Osteoblast (primary cell): ENCODE measurements at places on chromosomes 12 and 14.

DNA sequence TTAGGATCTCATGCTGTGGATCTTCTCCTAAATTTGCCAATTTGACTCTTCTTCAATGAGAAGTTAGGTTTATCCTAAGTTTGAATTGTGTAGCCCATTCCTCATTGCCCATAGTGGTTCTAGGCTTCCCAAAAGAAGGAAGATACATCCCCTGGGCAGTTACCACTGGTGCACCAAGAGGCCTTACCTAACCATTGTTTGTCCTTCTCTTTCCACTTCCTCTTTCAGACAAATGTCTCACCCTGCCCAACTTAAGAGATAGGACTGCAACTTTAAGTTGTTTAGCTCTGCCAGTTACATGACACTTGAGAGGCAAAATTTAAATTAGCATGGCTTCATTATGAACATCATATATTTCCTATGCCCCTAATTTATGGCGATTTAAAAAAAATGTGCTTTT lies 9.4 kb upstream of the KCNH3 start:
- H3K36me3 ChIP-seq, result peaks cover 25% of the 10 kb centered on the region
- H3K4me3 ChIP-seq, result no peak overlapping the region
- DNase-seq, result no peak
- H3K27ac ChIP-seq, result no peak overlapping the region
- H3K4me1 ChIP-seq, result peaks cover 4% of the 10 kb centered on the region

DNA sequence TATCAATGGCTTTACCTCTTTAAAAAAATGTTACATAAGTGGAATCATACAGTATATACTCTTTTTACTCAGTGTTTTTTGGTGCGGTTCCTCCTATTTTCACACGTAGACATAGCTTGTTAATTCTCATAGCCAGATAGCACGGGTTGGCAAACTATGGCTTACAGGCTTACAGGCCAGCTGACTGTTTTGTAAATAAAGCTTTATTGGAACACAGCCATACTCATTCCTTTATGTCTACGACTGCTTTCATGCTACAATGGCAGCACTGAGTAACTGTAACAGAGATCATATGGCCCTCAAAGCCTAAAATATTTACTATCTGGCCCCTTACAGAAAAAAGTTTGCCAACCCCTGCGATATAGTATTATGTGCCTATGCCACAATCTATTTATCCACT lies 5.8 kb upstream of the DAAM1 start:
- no peak for DNase-seq
- peaks cover 8% of the 10 kb centered on the region for H3K4me1 ChIP-seq
- peaks cover 45% of the 10 kb centered on the region for H3K27me3 ChIP-seq
- H3K4me3 ChIP-seq, result no peak overlapping the region
- no peaks in the 10 kb centered on the region for H3K36me3 ChIP-seq

- H3K4me3 ChIP-seq, result no peak overlapping the region
- H3K27me3 ChIP-seq, result no peaks in the 10 kb centered on the region
- DNase-seq, result no peak
- H3K27ac ChIP-seq, result no peak overlapping the region
- no peaks in the 10 kb centered on the region for H3K4me1 ChIP-seq
- no peaks in the 10 kb centered on the region for H3K36me3 ChIP-seq
Measured at GRCh38 chr14:48398675-48399282, 723.4 kb upstream of the MDGA2 start.

GRCh38 chr14:60204104-60204842 lies 39.1 kb upstream of the DHRS7 start:
- H3K4me3 ChIP-seq, result no peak overlapping the region
- no peaks in the 10 kb centered on the region for H3K27me3 ChIP-seq
- H3K36me3 ChIP-seq, result no peaks in the 10 kb centered on the region

DNA sequence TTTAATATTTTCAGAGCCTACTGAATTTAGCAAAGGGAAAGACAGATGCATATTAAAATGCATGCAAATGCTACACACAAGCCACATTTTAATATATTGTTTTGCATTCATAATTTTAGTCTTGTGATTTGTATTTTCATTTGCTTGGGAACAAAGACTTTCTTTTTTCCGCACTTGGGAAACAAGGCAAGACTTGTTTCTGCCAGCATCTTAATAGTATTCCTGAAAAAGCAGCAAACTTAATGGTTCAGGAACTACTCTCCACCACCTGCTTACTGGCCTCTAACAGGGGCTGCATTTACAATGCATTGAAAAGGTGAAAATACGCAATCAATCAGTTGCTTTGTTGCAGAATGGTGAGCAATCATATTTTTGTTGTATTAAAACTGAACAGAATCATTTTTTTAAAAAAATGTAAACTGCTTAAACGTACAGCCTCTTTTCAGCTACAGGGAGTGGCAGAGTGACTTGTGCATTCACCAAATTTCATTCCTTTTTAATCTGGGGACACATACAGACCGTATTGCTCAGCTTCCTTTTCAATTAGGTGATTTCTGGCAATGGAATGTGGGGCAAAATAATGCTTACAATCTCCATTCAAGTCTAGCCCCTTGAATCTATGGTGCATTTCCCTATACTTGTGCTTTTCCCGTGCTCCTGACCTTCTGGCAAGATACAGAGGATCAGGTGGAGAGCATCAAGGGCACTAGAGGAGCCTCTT lies 144.1 kb upstream of the BTG1 start:
- DNase-seq, result peak; percentile 83
- H3K4me3 ChIP-seq, result no peak overlapping the region

GRCh38 chr12:10363658-10363913 lies 26.3 kb downstream of the KLRK1 start:
- H3K4me3 ChIP-seq, result peak overlapping the region; percentile 77
- DNase-seq, result no peak
- peak overlapping the region; percentile 55 for H3K27ac ChIP-seq
- peaks cover 50% of the 10 kb centered on the region for H3K4me1 ChIP-seq
- no peaks in the 10 kb centered on the region for H3K36me3 ChIP-seq

- no peak for DNase-seq
- no peak overlapping the region for H3K4me3 ChIP-seq
- no peak overlapping the region for H3K27ac ChIP-seq
- H3K27me3 ChIP-seq, result no peaks in the 10 kb centered on the region
- H3K4me1 ChIP-seq, result no peaks in the 10 kb centered on the region
Measured at GRCh38 chr14:55977392-55978150, 140.6 kb upstream of the PELI2 start.

DNA sequence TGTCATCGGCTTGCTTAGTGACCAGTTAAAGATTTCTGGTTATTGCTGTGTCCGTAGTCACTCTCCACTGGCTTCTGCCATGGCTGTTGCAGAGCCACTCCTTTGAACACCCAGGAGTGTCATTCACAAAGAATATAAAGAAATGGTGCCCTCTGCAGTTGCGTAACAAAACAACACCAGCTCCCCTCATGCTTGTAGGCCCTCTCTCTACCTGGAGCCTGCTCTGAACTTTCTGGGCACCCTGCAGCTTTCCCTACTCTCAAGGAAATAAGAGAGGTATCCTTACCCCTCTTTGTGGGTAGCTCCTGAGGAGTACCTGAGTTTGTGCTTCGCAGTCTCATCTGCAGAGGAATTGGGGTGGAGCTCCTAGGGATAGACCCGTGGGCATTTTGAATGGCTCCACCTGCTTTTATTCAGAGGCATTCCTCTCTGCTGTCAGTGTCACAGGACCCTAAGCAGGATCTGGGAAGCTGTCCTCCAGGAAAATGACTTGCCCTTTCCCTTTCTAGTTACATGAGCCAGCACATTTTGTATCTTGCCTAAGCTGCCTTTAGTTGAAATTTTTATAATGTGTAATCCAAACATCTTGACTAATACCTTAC lies 97.2 kb upstream of the TMEM260 start:
- no peaks in the 10 kb centered on the region for H3K27me3 ChIP-seq
- no peaks in the 10 kb centered on the region for H3K36me3 ChIP-seq

GRCh38 chr12:6180268-6181051 lies 19.7 kb upstream of the CD9 start:
- H3K36me3 ChIP-seq, result no peaks in the 10 kb centered on the region
- H3K27ac ChIP-seq, result peak overlapping the region; percentile 75
- H3K4me1 ChIP-seq, result peaks cover 48% of the 10 kb centered on the region
- DNase-seq, result peak; percentile 93
- no peaks in the 10 kb centered on the region for H3K27me3 ChIP-seq
- no peak overlapping the region for H3K4me3 ChIP-seq

- H3K4me1 ChIP-seq, result no peaks in the 10 kb centered on the region
- no peak for DNase-seq
- H3K4me3 ChIP-seq, result no peak overlapping the region
- H3K27ac ChIP-seq, result no peak overlapping the region
- H3K36me3 ChIP-seq, result no peaks in the 10 kb centered on the region
Measured at GRCh38 chr14:86708846-86709339, 1178.9 kb downstream of the FLRT2 start.

DNA sequence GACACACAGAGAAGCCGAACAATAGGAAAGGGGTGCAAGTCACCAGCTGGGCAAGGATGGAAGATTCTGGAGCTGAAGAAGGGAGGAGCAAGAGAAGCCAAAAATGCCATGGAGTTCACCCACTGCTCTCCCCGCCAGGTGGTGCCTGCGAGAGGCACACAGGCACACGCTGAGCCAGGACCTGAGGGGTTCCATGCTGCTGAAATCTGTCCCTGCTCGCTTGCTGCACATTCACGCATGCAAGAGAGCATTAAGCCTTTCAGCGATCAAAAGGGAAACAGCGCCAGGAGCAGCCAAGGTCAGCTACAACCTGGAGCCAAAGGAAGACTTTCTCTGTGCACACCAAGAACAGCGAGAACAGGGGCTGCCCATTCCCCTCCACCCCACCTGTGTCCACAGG lies 104.1 kb downstream of the ANO2 start:
- H3K27ac ChIP-seq, result no peak overlapping the region
- H3K4me1 ChIP-seq, result no peaks in the 10 kb centered on the region
- no peaks in the 10 kb centered on the region for H3K27me3 ChIP-seq

DNA sequence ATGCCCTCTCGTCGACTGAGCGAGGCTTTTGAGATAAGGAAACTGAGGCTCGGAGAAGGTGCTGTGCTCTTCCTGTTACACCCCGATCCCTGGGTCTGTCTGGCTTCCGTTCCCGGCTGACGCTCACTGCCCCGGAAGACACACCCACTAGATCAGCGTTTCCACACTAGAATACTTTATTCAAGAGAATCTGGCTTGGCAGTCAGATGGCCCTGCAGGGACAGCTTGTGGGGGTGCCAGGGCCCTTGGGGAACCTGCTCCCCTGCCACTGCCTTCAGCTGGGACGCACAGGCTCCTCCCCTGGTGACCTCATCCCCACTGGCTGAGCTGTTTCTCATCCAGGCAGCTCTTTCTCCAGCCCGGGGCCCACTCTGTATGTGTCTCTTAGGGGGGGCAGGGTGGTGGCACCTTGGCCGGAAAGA lies 13.7 kb downstream of the PGF start:
- peak; percentile 95 for DNase-seq
- no peak overlapping the region for H3K4me3 ChIP-seq
- H3K4me1 ChIP-seq, result peaks cover 30% of the 10 kb centered on the region

- no peak overlapping the region for H3K4me3 ChIP-seq
- H3K27me3 ChIP-seq, result no peaks in the 10 kb centered on the region
- peak; percentile 77 for DNase-seq
- H3K27ac ChIP-seq, result peak overlapping the region; percentile 52
Measured at GRCh38 chr14:99671235-99672224, 12.6 kb upstream of the CYP46A1 start.

DNA sequence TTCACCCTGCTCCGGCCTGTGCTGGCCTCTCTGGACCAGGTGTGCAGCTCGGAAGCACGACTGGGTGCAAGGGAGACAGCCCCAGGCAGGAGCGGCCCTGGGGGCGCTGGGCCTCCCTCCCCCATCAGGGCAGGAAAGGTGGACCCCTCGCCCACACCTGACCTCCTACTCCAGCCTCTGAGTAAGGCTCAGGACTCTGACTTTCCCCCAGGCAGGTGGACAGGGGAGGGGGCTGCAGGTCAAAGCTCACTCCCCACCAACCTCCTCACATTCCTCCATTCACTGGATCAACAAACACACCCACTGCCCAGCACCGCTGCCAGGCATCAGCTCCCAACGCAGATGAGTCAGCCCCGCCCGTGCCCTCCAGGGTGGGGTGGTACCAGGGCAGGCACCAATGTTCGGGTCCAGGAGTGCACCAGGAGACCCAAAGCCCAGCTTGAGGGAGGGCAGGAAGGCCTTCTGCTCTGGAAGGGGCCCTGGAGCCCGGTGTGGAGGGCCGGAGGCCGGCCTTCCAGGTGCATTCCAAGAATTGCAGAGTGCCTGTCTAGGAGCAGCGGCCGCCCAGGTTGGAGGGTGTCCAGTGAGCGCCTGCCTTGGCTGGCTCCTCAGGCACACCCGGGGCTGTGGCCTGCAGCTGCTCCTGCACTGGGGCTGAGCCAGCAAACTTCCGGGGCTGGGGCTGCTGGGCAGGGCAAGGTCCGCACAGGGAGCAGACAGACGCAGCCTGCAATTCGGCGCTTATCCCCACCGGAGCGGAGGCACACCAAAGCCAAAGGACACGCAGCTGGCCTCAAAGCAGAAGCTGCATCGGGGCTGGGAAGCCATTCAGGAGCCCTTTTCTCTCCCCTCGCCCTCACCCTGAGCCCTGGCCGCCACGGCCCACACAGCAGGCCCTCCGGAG lies 1.6 kb upstream of the INF2 start:
- H3K4me1 ChIP-seq, result peaks cover 18% of the 10 kb centered on the region
- DNase-seq, result peak; percentile 97
- no peaks in the 10 kb centered on the region for H3K27me3 ChIP-seq
- no peaks in the 10 kb centered on the region for H3K36me3 ChIP-seq
- H3K4me3 ChIP-seq, result no peak overlapping the region
- H3K27ac ChIP-seq, result no peak overlapping the region

DNA sequence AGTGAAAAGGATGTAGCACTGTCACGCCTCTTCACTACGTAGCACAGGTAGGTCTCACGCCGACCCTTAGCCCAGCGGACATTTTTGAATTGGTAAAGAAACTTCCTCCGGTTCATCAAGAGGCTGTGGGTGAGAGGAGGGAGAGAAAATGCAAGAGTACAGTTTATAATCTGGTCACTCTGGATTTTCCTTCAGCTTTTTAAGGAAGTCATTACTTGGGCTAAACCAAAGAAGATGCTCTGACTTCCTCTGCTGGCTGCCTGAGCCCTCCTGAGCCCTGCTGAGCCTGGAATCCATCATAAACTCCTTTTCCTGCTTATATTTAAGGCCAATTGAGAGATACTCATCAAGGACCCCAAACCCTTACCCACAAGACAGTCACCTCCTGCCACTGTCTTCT lies 5.8 kb downstream of the AICDA start:
- H3K4me3 ChIP-seq, result no peak overlapping the region
- no peak for DNase-seq
- H3K36me3 ChIP-seq, result no peaks in the 10 kb centered on the region
- H3K4me1 ChIP-seq, result no peaks in the 10 kb centered on the region

GRCh38 chr12:89988188-89988915 lies 279.7 kb upstream of the ATP2B1 start:
- H3K27me3 ChIP-seq, result no peaks in the 10 kb centered on the region
- no peaks in the 10 kb centered on the region for H3K36me3 ChIP-seq
- no peak for DNase-seq
- no peak overlapping the region for H3K4me3 ChIP-seq
- no peaks in the 10 kb centered on the region for H3K4me1 ChIP-seq

GRCh38 chr14:77892381-77892871 lies 92.5 kb downstream of the ADCK1 start:
- DNase-seq, result no peak
- H3K27me3 ChIP-seq, result no peaks in the 10 kb centered on the region
- peaks cover 10% of the 10 kb centered on the region for H3K4me1 ChIP-seq
- H3K36me3 ChIP-seq, result no peaks in the 10 kb centered on the region

- no peak for DNase-seq
- no peak overlapping the region for H3K27ac ChIP-seq
- H3K36me3 ChIP-seq, result no peaks in the 10 kb centered on the region
- H3K4me1 ChIP-seq, result no peaks in the 10 kb centered on the region
Measured at GRCh38 chr12:84506282-84506681, 406.3 kb downstream of the SLC6A15 start.
